ENCODE measurements at places on chromosomes 2 and 18.

DNA sequence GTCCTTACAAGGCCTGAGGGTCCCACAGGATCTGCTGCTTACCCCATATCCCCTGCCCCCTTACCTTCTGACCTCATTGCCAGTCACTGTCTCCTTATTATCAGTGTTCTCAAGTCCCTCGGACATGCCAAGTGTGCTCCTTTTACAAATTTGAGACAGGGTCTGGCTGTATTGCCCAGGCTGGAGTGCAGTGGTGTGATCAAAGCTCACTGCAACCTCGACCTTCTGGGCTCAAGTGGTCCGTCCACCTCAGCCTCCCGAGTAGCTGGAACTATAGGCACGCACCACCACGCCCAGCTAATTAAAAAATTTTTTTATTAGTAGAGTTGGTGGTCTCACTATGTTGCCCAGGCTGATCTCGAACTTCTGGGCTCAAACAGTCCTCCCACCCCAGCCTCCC, 141.0 kb downstream of the PHLPP1 start:
- no peak for DNase-seq

GRCh38 chr2:240881913-240882312, 13.3 kb downstream of the AGXT start:
- no peak for DNase-seq

GRCh38 chr2:11658208-11659114, 11.5 kb downstream of the NTSR2 start:
- no peak for DNase-seq

GRCh38 chr18:34957119-34957863, 83.9 kb upstream of the MAPRE2 start:
- DNase-seq: no peak

DNA sequence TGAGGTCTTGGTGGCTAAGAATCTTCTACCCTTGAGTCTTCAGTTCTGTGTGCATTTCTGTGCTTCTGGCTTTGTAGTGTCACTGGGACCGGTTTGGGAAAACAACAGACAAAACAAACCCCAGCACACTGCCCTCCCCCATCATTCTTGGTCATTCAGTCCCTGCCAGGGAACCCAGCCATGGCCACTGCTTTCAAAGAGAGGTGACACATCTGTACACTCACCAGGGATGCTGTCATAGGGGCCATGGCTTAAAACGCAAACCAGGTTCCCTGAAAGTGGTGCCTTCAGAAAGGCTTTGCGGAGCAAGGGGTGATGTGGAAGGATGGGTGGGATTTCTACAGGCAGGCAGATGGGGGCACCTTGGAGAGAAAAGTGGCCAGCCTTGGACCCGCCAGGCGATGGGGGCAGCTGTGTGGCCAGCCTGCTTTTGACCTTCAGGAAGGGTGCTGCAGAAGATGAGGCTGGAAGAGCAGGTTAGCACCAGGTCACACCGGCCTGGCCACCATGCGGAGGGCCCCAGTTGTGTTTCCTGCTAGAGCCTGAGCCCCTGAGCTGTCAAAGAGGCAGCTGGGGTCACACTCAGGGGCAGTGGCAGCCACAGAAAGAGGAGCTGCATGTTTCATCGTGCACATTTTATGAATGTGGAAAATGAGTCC, 101.3 kb downstream of the INHBB start:
- no peak for DNase-seq

GRCh38 chr2:159953136-159953823, 109.1 kb downstream of the PLA2R1 start:
- no peak for DNase-seq
